ENCODE measurements at places on chromosomes 13 and 19.

- DNase-seq = no peak
These were observed 74.4 kb upstream of the FARP1 start for GRCh38 chr13:98068521-98068920.

DNA sequence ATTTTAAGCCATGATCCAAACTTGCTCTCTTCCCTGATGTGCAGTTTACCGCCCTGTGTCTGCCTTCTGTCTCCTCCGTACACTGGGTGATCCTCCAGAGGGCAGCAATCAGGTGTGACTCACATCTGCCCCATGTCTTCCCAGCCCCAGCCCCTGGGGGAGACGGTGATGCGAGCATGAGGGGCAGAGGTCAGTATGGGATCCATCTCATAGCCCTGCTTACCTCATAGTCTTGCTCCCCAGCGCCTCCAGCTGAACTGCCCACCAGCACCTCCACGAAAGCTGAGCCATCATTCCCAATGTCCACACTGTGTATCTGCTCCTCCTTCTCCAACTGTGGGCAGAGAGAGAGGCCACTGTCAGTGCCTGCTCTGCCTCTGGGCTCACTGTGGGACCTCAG, 14.6 kb downstream of the XRCC1 start:
- DNase-seq = no peak

DNA sequence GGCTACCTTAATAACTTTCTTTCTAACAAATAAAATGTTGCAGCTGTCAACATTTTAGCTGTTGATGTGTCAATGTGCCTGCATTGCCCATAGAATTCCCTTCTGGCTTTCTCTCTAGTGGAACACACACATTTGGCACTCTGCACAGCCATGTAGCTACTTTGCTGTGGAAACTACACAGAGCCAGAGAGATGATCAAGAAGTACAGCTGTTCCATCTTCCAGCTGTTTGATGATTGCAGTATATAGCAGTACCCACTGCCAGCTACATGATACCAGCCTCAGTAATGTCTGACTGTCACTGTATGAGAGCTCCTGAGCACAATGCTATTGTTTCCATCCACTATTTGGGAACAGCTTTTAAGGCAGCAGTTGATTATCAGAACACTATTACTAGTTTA, 843.0 kb downstream of the PCDH17 start:
- no peak for DNase-seq

DNA sequence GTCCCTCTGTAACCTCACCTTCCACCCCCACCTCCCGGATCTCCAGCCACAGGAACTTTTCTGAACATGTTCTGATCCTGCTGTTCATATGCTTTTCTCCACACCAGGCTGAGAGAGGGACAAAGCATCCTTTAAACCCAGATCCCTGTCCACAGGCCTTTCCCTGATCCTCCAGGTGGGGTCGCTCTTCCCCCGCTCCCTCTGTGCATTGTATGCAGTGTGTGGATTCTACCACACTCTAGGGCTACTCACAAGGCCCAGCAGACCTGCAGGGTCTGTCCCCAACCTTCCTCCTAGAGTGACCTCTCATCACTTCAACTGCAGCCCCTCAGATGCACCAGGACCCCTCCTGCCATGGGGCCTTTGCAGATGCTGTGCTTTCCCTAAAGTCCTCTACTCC, 1200.6 kb downstream of the UQCRFS1 start:
- DNase-seq = no peak

DNA sequence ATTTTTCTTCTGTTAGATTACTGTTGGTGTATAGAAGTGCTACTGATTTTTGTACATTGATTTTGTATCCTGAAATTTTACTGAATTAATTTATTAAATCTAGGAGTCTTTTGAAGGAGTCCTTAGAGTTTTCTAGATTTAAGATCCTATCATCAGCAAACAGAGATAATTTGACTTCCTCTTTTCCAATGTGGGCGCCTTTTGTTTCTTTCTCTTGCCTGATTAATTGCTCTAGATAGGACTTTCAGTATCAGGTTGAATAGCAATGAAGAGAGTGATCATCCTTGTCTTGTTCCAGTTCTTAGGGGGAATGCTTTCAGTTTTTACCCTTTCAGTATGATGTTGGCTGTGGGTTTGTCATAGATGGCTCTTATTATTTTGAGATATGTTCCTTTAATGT, 5.6 kb upstream of the CD33 start:
- DNase-seq = no peak

- DNase-seq = no peak
These were observed 16.1 kb upstream of the SIGLEC6 start for GRCh38 chr19:51547397-51548212.

GRCh38 chr13:90427322-90428272, 919.9 kb upstream of the MIR17HG start:
- no peak for DNase-seq

- DNase-seq = no peak
These were observed 57.9 kb downstream of the GADD45B start for GRCh38 chr19:2533686-2534422.

GRCh38 chr19:18452386-18452785, 14.5 kb upstream of the ISYNA1 start:
- no peak for DNase-seq

GRCh38 chr19:33143897-33144405, 12.0 kb downstream of the WDR88 start:
- DNase-seq = peak; percentile 68

DNA sequence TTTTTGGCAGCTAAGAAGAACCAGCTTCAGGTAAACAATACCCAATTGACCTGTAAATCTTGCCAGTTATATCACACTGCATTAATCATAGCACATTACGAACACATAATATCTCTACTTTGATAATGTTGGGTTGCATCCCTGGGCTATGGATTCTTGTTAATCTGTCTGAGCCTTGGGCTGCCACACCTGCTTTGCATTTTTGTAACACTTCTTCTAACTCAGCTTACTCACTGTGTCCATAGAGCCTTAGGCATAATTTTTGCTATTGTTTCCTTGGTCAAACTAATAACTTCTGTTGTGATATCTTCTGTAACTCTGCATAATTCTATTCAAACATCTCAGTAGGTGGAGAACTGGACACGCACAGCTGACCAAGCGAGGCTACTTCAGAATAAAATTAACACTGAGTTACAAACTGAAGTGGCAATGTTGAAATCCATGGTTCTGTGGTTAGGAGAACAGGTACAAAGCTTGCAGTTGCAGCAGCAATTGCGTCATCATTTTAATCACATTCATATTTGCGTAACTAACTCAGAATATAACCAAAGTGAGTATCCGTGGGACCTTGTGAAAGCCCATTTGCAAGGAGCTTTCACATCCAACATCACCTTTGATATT, 6.4 kb downstream of the ZNF350 start:
- DNase-seq = no peak

GRCh38 chr19:35135389-35135909, 590 bp upstream of the LGI4 start:
- peak; percentile 83 for DNase-seq

GRCh38 chr13:51557875-51558612, 26.2 kb upstream of the WDFY2 start:
- no peak for DNase-seq

DNA sequence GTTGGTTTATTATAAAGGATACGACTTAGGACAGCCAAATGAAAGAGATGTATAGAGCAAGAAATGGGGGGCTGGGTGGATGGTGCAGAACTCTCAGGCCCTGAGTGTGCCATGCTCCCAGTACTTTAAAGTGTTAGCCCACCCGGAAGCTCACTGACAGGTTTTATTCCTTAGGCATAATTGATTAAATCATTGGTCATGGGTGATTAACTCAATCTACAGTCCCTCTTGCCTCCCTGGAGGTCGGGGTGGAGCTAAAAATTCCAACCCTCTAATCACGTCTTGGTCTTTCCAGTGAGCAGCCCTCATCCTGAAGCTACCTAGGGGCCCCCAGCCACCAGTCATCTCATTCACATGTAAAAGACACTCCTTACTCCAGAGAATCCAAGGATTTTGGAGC, 9.9 kb upstream of the LEUTX start:
- DNase-seq = no peak

- DNase-seq = no peak
These were observed 23.6 kb downstream of the IFT88 start for GRCh38 chr13:20590561-20590960.

DNA sequence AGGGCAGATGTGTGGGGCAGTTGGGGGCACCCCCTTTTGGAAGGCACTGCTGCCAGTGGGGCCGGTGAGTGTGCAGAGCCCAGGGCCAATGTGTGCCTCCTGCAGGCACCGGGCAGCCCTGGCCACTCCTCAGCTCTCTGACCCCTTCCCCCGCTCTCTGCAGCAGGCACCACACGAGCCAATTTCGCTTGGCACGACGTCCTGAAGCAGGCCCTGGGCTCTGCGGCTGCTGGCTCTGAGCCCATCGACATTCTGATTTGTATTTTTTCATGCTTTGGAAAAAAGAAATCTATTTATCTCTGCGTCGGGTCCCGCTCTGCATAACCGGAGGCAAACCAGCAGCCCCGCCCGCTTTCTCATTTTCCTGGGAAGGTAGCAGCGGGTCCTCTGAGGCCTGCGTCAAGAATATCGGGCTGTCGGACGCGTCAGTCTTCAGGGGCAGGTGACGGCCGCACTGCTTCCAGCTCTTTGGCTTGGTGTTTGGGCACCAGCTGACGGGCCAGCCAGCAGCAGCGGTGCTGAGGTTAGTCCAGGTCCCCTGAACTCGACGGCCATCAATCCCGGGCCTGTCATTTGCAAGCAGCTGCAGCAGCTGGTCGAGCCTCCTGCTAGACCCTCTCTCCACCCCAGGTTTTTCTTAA, 134.3 kb downstream of the KDM4B start:
- peak; percentile 95 for DNase-seq

- DNase-seq = no peak
These were observed 16.2 kb downstream of the COMP start for GRCh38 chr19:18774782-18775444.

- DNase-seq = no peak
These were observed 94.0 kb downstream of the SLC10A2 start for GRCh38 chr13:102972191-102972590.

DNA sequence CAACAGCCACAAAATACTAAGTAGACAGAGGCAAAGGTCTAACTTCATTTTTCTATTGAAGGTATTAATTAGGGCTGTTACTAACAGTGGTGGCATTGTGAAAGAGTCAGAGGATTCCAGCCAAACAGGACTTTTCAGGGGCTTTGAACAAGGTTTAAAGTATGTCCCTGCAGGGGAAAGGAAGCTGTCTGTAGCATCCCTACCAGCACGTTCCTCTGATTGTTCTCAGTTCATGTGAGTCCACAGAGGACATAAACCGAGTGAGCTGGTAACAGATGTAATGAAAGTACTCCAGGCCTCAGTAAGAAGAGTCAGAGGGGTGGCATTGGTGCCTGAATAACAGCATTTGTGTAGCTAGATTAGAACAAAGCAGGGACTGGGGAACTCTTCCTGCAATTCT, 15.3 kb upstream of the SPATA13 start:
- no peak for DNase-seq

DNA sequence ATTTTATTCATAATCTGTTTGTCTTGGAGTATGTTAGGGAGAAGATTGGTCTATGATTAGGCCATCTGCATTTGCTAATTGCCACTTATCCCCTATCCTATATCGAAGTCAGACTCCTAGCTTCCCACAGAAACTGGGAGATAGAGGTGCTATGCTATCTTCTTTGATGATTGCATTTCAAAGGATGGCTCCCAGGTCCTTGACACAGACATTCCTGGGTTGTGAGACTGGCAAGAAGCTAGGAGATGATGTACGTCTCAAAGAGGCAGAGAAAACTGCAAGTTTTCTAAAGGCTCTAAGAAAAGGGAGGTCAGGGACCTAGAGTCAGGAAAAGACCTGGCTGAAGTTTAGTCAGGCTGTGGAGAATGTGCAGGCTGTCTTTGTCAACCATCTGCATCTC, 1251.9 kb downstream of the PCDH17 start:
- no peak for DNase-seq

GRCh38 chr19:1651568-1652291, 685 bp downstream of the TCF3 start:
- peak; percentile 59 for DNase-seq

GRCh38 chr13:50357586-50358118, 342.4 kb downstream of the KCNRG start:
- peak; percentile 79 for DNase-seq

DNA sequence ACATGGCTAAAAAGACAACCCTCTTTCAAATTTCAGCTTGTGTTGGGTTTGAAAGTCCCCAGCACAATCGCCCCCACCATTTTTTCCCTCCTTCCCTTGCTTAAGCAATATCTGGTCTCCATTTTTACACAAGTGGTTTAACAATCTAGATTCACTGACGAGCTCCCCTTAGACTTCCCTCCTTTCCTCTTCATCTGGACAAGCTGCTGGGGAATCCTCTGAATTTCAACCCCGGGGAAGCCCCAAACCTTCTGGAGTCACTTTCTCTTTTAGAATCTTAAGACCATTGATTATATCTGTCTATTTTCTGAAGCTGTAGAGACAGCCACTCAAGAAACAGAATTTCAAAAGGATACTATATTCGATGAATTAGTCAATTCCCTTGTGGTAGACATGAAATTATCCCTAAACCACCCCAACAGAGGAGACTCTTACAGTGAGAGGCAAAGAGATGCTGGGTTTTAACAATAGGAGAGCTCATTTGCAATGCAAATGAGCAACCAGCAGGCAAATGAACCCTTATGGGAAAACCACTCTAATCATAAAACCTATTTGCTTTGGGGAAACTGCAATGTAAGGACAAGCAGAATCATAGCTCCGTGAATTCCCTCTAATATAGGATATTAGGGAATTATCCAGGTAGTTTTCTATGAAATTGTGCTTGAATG, 78.9 kb downstream of the TEX26 start:
- DNase-seq = no peak

GRCh38 chr19:18559685-18560084, 2.0 kb downstream of the KXD1 start:
- DNase-seq = no peak

GRCh38 chr13:112118451-112119064, 51.6 kb downstream of the SOX1 start:
- DNase-seq = no peak

DNA sequence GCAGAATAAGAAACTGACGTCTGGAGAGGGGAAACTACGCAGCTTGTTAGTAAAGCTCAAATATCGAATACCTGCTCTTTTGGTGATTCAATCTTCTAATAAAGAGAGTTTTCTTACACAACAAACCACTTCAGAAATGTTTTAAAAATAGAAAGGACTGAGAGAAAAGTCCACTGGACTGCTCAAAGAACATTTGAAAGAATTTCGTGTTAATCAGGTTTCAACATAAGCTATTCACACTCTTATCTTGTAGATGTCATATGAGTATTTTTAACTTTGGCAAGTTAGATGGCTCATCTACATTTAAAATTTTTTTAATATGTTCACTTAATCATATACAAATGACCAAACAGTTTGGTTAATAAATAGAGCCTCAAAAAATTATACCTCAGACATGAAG, 95.6 kb upstream of the FAM216B start:
- no peak for DNase-seq

Measured in body of pancreas (tissue), 4 donors.